ENCODE measurements at places on chromosomes 16 and 17.

GRCh38 chr17:29711588-29712385, 89.1 kb upstream of the CORO6 start:
- DNase-seq: no peak

GRCh38 chr17:19331543-19332245, 30.8 kb downstream of the B9D1 start:
- no peak for DNase-seq

DNA sequence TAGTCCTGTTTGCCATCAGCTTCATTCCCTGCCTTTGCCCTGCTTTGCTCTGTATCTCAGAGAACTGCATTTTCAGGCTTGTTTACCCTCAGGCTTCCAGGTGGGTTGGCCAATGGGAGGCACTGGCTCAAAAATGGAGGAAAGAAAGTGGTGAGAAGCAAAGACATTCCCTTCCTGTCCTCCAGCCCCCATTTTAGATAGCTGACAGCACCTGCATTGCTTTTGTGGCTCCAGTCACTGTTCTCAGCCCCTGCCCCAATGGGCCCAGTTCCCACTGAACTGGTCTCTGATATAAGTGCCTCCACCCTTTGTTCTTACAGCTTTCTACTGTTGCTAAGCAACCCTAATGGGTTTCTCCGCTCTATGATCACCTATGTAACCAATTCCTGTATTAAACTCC, 19.4 kb upstream of the SDK2 start:
- no peak for DNase-seq

DNA sequence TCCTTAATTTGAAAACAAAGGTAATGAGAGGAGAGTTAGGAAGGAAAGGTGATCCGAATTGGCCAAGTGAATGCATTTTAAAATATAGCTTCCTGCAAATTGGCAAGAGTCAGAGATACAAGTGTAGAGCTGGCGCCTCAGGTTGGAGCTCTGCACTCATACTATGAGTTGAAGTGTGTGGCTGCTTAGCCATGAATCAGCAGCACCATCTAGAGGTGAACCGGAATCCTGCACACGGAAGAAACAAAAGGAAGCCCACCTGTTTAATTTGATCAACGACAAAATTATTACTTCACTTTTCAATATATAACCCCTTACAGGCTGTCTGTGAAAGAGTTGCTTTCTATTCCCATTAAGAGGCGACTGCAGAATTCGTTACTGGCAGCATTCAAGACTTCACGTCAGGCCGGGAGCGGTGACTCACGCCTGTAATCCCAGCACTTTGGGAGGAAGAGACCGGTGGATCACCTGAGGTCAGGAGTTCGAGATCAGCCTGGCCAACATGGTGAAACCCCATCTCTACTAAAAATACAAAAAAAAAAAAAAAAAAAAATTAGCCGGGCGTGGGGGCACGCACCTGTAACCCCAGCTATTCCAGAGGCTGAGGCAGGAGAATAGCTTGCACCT, 1253.7 kb upstream of the CDH8 start:
- no peak for DNase-seq

DNA sequence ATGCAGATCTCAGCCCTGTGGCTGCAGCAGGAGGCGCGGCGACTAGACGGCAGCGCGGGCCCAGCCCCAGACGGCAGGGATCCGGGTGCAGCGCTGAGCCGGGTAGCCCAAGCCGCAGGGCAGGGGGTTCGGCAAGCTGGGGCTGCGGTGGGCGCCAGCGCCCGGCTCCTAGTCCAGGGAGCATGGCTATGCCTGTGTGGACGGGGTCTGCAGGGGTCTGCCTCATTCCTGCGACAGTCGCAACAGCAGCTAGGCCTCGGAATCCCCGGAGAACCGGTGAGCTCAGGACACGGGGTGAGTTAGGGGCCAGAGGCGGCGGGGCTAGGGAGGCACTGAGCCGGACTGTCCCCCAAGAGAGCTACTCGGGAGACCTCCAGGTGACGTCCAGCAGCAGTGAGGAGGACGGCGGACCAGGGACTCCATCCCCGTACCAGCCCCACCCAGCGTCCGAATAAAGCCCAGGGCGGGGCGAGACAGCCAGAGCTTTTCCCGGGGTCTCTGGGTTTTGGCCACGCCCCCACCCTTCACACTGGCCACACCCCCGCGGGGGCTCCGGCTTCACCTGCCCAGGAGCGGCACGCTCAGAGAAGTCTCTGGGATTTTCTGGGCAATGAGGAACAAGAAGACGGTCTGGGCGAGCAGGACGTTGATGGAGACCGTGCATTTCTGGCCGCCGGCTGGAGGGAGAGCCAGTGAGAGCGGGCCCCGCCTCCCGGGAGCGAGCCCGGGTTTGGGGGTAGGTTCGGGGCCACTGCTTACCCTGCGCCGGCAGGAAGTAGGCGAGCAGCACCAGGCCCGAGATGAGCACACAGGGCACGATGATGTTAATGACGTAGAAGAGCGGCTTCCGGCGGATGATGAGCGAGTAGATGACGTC, 1.1 kb downstream of the C17orf107 start:
- DNase-seq: no peak

GRCh38 chr17:80294653-80295052, 34.0 kb downstream of the RNF213 start:
- DNase-seq: no peak

DNA sequence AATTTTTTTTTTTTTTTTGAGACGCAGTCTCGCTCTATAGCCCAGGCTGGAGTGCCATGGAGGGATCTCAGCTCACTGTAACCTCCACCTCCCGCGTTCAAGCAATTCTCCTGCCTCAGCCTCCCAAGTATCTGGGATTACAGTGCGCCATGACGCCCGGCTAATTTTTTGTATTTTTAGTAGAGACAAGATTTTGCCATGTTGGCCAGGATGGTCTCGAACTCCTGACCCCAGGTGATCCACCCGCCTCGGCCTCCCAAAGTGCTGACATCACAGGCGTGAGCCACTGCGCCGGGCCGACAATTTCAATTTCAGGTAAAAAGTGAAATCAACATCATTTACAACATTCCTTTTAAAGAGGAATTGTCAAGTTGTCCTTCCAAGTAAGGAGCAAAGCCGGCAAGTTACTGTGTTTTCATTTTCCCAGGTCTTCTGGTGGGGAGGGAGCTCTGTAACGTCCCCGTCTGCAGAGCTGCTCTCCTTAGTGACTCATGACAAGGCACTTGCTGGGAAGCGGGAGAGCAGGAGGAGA, 873 bp downstream of the NPLOC4 start:
- peak; percentile 5 for DNase-seq

GRCh38 chr17:80822021-80822699, 169.5 kb upstream of the CHMP6 start:
- DNase-seq: no peak

- no peak for DNase-seq
These were observed 53.8 kb upstream of the TAC4 start for GRCh38 chr17:49901460-49902331.

GRCh38 chr17:69239611-69240600, 11.3 kb upstream of the ABCA10 start:
- DNase-seq: no peak

DNA sequence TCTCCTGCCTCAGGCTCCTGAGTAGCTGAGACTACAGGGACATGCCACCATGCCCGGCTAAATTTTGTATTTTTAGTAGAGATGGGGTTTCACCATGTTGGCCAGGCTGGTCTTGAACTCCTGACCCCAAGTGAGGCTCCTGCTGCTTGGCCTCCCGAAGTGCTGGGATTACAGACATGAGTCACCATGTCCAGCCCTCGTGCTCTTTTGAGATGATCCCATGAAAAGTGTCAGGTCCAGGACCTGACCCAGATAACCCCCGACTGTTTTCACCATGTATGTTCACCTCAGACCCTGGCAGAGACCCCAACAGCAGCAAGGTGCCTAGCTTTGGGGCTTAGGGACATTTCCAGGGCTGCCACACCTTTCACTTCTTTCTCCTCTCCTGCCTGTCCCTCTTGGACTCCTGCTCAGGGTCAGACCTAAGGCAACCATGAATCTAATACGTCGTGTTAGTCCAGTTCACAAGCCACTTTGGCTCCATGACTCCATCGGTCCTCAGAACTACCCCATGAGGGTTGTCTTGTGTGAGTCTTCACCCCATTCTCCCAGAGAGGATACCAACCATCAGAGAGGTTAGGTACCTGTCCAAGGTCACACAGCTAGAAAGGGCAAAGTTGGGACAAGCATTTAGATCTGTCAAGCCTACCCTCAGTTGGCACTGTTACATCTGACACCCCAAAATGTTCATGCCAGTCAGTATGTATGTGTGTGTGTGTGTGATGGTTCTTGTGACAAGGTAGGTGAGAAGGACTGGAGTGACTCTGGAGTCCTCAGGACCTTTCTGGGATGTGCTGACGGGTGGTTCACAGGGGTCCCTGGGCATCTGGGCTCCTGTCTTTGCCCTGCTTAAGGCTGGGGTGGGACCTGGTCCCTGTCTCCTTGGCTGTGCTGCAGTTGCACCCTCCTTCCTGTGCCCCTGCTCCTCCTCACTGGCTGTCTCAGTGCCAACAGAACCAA, 23.1 kb upstream of the MAP3K14 start:
- no peak for DNase-seq

GRCh38 chr16:48499923-48500381, 110.0 kb downstream of the N4BP1 start:
- peak; percentile 34 for DNase-seq

DNA sequence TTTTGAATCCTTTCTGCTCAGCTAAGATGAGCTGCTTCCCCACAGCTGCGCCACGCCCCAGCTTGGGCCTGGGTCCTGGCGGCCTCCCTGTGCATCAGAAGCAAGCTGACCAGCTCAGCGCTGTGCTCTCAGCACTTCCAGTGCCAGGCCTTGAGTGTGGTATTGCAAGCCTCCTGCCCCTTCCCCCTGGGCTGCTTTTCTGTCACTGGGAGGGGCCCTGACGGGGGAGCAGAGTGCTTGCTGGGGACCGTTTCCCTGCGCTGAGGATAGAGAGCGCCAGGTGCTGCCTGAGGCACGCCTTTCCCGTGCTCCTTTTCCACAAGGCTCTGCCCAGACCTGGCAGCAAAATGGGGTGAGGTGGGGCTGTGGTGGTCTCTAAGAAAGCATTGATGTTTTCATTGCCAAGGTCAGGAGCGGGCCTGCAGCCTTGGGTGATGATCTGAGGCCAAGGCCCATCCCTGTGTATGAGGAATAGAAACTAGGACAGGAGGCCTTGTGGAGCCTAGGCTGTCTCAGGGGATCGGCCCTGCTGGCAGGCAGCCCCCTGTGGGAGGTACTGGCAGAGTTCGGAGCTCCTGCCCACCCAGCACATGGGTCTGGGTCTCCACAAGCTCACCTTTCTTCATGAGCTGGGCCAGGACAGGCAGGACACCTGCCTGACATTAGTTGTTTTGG, 29.7 kb downstream of the POLR3E start:
- no peak for DNase-seq

GRCh38 chr16:67672306-67672705, 5.7 kb downstream of the C16orf86 start:
- DNase-seq: no peak

DNA sequence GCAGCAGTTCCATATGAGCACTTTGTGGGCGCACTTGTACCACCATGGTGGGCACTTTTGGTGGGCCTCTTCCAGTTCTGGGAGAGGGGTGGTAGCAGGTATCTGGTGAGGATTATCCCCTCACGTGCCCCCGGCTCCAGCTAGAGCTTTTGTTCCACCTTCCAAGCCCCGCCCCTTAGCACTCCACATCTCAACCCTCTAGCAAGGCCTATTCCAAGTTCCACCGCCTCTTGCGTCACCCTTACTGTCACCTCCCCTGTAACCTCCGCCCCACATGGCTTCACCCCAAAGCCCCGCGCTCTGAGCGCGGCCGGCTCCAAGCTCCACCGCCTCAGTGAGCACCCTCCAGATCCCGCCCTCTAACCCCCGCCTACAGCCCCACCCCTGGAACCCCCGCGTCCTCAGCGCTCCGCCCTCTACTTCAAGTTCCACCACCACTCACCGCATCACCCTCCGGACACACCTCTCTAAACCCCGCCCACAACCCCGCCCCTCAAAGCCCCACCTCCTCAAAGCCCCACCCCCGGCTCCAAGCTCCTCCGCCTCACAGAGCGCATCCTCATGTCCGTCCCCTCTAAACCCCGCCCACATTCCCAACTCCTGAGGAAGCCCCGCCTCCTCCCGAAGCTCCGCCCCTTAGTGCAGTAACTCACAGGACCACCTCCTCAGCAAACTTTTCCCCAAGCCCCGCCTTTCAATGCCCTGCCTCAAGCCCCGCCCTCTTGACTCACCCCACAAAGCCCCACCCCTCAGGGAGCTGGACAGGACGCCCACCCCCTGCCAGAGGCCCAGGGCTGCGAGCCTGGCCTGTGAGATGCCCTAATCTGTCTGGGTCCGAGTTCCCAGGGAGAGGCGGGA, 11.1 kb downstream of the SCN4A start:
- DNase-seq: no peak

GRCh38 chr16:2852731-2853507, 5.1 kb downstream of the PRSS22 start:
- DNase-seq: no peak

- no peak for DNase-seq
These were observed 52.3 kb downstream of the YWHAE start for GRCh38 chr17:1347589-1348323.

DNA sequence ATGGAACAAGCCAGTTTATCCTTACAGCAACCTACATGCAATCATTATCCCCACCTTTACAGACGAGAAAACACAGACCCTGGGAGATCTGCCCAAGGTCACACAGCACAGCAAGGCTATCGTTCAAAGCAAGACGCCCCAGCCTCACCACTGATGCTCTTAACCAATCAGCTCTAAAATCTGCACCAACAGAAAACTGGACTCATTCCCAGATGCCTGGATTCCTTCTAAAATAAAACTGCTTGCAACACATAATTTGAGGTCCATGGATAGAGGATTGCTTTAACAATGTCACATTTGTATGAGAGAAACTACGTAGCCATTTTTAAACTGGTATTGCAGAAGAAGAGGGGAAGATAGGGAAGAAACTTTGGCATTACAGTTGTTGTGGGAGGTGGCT, 6.8 kb downstream of the COTL1 start:
- no peak for DNase-seq

DNA sequence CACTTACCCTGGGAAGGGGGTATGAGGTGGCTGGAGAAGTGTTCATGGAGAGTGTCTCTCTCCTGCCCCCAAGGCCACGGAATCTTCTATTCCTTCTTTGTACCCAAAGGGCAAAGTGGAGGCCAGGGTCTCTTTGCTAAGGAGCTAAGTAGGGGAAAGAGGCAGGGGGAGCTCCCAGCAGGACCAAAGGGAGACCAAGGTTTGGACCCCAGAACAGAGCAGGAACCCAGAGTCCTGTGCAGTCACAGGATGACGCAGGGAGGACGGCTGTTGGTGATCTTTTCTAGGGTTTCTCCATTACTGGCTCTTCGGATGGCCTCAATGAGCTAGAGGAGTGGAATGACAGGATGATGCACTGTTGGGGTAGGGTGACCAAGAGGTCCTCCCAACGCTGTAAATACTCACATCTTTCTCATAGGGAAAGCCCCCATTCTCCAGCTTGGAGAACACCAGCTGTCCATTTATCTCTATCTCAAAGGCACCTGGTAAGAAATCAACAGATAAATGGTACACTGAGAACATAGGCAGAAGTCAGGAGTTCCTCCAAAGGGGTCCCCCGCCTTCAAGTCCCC, 966 bp downstream of the MIEN1 start:
- DNase-seq: no peak

DNA sequence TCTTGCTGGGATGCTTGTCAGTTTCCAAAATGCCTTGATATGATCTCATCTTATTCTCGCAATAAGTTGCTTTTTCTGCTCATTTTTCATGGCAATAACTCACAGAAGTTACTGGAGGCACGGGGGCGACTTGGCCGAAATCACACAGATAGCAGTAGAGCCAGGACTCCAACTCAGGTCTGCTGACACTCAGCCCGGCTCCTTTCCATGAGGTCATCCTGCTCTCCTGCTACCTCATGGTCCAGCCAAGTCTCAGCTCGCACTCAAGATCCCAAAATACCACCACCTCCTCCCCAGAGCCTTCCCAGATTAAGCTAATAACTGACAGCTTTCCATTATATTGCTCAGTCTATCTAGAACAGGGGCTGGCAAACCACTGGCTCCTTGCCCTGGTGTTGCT, 269.5 kb downstream of the MAP2K4 start:
- no peak for DNase-seq
